Stimulated activated CD4-positive, alpha-beta T cell treated with anti-CD3 and anti-CD28 coated beads, TNF-alpha, amount 100 ng/mL, for 1 hour (primary cell): ENCODE measurements at places on chromosomes 7 and 10.

GRCh38 chr10:120794390-120794789 lies 56.8 kb upstream of the WDR11 start:
- no peak for DNase-seq

GRCh38 chr7:75850235-75850634 lies 28.6 kb upstream of the RHBDD2 start:
- DNase-seq: no peak

- no peak for DNase-seq
These were observed 6.2 kb downstream of the SFXN4 start for GRCh38 chr10:119159332-119159731.

DNA sequence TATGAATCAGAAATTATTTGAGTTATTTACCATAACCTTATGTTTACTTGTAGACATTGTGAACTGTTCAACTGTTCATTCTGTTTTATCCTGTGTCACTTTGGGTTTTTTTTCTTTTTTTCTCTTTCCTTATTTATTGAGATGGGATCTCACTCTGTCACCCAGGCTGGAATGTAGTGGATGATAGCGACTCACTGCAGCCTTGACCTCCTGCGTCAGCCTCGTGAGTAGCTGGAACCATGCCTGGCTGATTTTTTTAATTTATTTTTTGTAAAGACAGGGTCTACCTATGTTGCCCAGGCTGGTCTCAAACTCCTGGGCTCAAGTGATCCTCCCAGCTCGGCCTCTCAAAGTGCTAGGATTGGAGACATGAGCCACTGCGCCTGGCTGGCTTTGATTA lies 97.1 kb downstream of the CSTF2T start:
- DNase-seq: no peak

GRCh38 chr7:8177109-8177933 lies 84.6 kb downstream of the ICA1 start:
- DNase-seq: no peak

DNA sequence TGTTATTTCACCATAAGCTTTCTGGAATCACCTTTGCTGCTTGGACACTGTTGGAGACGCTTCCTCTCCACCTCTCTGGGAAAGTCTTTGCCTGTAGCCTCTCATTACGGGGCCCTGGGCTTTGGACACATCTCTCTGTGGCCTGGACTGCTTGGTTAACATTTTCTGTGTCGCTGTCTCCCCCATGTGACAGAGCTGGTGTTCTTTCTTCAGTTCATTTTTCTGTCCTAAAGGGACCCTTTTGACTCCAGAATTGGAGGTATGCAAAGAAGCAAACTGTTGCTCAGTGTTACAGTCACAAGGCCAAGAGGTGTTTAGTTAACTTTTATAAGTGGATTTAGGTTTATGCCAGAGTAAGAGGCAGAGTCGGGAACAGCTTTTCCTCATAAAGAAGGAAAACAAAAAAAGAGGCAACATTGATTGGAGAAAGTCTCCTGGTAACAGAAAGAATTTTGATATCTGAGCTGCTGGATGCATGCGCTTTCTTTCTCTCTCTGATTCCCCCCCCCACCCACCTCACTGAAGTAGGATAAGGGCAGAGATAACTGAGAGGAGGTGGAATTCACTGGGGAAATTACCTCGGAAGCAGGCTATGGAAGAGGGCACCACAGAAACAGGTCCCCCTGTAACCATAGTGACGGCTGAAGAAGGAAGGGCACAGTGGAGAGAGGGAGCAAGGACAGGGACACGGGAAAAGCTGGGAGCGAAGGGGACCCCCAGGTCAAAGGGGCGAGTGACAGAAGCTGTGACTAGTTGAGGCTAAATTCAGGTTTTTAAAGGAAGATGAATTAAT lies 57.8 kb downstream of the LGI1 start:
- no peak for DNase-seq

GRCh38 chr10:44010873-44011602 lies 362.4 kb upstream of the ZNF32 start:
- DNase-seq: no peak

GRCh38 chr7:45592230-45592991 lies 18.2 kb downstream of the ADCY1 start:
- no peak for DNase-seq

DNA sequence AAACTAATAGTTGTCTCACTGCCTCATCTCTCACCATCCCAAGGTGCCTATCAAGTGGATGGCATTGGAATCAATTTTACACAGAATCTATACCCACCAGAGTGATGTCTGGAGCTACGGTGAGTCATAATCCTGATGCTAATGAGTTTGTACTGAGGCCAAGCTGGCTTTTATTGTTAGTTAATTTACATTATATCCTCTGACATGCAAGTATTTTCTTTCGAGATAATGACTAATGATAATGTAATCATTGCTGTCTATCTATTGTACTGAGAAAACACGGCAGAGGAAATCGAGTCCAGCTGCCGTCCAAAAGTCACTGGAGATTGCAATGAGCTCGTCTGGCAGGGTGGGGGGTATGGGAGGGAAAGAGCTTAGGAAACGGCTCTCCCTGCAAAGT lies 172.4 kb upstream of the LANCL2 start:
- DNase-seq: no peak

- no peak for DNase-seq
These were observed 520.0 kb downstream of the GLRX3 start for GRCh38 chr10:130656187-130656575.

- DNase-seq: no peak
These were observed 28.1 kb downstream of the ARL4A start for GRCh38 chr7:12715372-12716133.
